ENCODE measurements at places on chromosomes 16 and 17. TPM values are rescaled to one million over a fixed set of nuclear protein-coding genes. Genes with fewer than 3 reads are reported as not detected.

GRCh38 chr17:2485543-2485942 is 26.1 kb downstream of the METTL16 start:
- H3K4me3 ChIP-seq, result no peak overlapping the region
- H3K27me3 ChIP-seq, result no peaks in the 10 kb centered on the region
- no peak overlapping the region for H3K27ac ChIP-seq
- H3K4me1 ChIP-seq, result peaks cover 6% of the 10 kb centered on the region

DNA sequence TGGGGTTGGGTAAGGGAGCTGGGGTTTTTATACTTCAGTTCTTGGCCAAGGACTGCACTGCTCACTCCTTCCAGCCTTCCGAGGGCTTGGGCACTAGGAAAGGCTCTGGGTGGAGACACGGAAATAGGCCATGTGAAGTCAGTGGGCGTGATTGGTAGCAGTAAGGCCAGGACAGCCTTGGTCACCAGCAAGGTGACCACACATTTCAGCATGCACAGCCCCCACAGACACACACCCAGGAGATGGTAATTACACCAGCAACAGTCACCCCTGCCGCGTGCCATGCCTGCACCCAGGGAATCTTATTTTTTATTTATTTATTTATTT is 252.5 kb downstream of the SEC14L1 start:
- no peaks in the 10 kb centered on the region for H3K27me3 ChIP-seq
- no peak overlapping the region for H3K27ac ChIP-seq
- peaks cover 85% of the 10 kb centered on the region for H3K4me1 ChIP-seq
- H3K36me3 ChIP-seq, result peaks cover 25% of the 10 kb centered on the region
- no peak overlapping the region for H3K4me3 ChIP-seq

- peaks cover 44% of the 10 kb centered on the region for H3K4me1 ChIP-seq
- no peak within 1 kb of the TSS for H3K27ac ChIP-seq
- DNase-seq, result peak; percentile 83
- H3K27me3 ChIP-seq, result peaks cover 68% of the 10 kb centered on the region
- peak within 1 kb of the TSS; percentile 20 for H3K4me3 ChIP-seq
Observed at GRCh38 chr16:89171216-89172170, at the start of gene CDH15. Gene CDH15, plus strand, starts transcription at chr16:89171748. Its CDS starts 84 bp downstream, at chr16:89171832.

GRCh38 chr17:82095777-82096708 is 2.0 kb downstream of the FASN start:
- H3K4me1 ChIP-seq, result peaks cover 25% of the 10 kb centered on the region
- no peak overlapping the region for H3K27ac ChIP-seq
- peak overlapping the region; percentile 55 for H3K4me3 ChIP-seq
- no peaks in the 10 kb centered on the region for H3K27me3 ChIP-seq
- DNase-seq, result no peak
- peaks cover 55% of the 10 kb centered on the region for H3K36me3 ChIP-seq

DNA sequence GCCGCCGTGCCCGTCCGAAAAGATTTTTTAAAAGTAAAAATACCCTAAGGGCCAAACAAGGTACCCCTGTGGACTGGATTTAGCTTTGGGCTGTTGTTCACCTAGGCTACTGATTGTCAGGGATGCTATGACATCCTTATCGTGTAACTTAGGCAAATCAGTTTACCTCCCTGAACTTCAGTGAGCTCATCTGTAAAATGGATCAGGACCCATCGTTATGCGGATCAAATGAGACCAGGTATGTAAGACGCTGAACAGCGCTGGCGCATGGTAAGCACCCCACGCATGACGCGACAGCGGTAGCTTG is 658 bp upstream of the ZNF771 start:
- peak overlapping the region; percentile 87 for H3K27ac ChIP-seq
- H3K27me3 ChIP-seq, result no peaks in the 10 kb centered on the region
- H3K4me1 ChIP-seq, result peaks cover 9% of the 10 kb centered on the region
- H3K4me3 ChIP-seq, result peak overlapping the region; percentile 61
- peaks cover under 1% of the 10 kb centered on the region for H3K36me3 ChIP-seq
- DNase-seq, result no peak

GRCh38 chr17:11986179-11986941 is 10.9 kb downstream of the ZNF18 start:
- H3K36me3 ChIP-seq, result peaks cover 34% of the 10 kb centered on the region
- no peaks in the 10 kb centered on the region for H3K27me3 ChIP-seq
- no peak for DNase-seq
- H3K4me3 ChIP-seq, result no peak overlapping the region

DNA sequence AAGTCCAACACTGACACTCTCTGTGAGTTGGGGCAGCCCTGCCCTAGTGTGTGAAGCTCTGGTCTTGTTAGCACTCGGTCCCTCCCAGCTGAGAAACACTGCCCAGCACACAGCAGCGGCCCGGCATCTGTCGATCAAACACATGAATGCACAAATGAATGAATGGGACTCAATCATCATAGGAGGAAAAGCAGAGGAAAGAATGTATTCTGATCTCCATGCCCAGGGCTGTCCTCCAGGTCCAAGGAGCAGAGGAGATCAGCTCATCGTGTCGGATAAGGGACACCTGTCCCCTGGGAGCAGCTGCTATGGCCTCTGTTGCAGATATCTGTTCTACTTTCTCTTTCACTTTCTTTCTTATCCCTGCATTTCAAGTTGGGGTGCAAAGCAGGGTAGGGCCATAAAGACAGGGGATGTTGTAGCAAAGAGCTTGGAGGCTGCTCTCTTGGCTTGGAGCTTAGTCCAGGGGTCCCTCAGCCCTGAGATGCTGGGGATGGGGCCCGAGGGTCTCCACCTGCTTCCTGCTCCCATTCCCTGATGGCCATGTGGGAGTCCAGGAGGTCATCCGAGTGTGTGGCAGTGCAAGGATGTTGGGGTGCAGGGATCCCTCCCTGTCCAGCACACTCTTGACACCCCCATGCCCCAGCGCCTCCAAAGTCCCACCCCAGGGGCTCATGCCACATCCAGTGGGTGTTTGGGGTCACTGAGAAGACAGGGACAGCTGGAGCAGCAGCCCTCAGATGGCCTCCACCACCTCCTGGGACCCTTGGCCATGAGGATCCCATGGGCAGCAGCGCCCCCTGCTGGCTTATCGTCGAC is 88.2 kb downstream of the IRF8 start:
- no peak overlapping the region for H3K4me3 ChIP-seq
- peaks cover 33% of the 10 kb centered on the region for H3K27me3 ChIP-seq
- H3K27ac ChIP-seq, result no peak overlapping the region
- no peaks in the 10 kb centered on the region for H3K36me3 ChIP-seq
- H3K4me1 ChIP-seq, result no peaks in the 10 kb centered on the region
- DNase-seq, result no peak

C17orf78 gene
- not detected for total RNA-seq

KRTAP4-4 gene
- total RNA-seq, result not detected

HOXB8 gene
- not detected for total RNA-seq

CDH3 gene
- 45.6 TPM for total RNA-seq

Data from thymus (tissue), 14 donors.